NB4 (cell line): ENCODE measurements at places on chromosomes 2 and 18.

DNA sequence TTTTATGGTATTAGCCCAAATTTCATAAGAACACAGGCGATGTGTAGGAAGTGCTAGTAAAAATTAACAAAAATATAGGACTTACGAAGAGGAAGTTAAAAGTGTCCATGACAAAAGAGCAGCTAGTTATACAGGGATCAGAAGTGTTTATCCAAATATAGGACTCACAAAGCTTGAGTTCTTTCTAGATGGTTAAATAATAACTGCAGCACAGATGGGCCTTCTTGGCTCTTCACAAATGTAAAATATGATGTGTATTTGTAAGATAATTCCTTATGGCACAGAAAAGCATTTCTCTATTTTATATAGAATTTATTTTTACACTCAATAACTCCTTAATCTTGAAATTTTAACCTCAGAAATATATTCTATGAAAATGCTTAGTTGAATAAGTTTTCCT, 100.9 kb upstream of the SPHKAP start:
- DNase-seq = no peak

- no peak for DNase-seq
Measured at GRCh38 chr2:74845991-74846390, 12.1 kb downstream of the HK2 start.

GRCh38 chr2:30283931-30284565, 52.7 kb downstream of the LBH start:
- DNase-seq = no peak

DNA sequence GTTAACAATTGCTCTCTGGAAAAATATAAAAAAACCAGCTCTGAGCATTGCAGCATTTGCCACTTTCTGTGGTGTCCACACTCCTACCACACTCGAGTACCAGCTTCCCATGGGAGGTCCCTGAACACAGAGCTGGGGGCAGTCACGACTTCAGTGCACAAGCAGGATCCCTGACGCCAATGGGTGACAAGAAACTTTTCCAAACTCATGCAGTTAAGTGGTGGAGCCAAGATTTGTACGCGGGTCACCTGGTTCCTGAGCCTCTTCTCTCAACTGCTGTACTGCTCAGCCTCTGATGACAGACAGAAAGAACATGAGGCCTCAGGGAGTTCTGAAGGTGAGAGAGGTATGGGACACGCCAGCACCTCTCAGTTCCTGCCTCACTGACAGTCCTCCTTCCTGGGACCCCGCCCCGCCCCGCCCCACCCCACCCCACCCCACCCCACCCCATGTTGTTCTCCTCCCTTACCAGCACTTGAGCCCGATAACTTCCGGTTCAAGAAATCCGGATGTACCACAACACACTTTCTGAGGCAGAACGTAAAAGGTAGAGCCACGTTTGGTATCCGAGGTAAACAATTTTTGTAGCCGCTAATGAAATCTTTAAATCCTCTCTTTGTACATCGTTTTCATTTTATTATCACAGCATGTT, 287.6 kb downstream of the MYCN start:
- no peak for DNase-seq

GRCh38 chr2:195810340-195811098, 153.5 kb downstream of the SLC39A10 start:
- DNase-seq = no peak
